ENCODE measurements at places on chromosomes 11 and 22. TPM values are rescaled to one million over a fixed set of nuclear protein-coding genes. Genes with fewer than 3 reads are reported as not detected.
A peak's percentile ranks its signal among the peaks of the same experiment; 100 is the strongest.

Gene MFRP
- total RNA-seq = 0.03 TPM

Gene CCDC73
- total RNA-seq = not detected

Gene LDHAL6A
- total RNA-seq = 0.59 TPM

GRCh38 chr11:56333156-56333555 lies 12.7 kb upstream of the OR8K1 start:
- H3K4me1 ChIP-seq = no peaks in the 10 kb centered on the region
- no peak overlapping the region for H3K27ac ChIP-seq
- H3K36me3 ChIP-seq = no peaks in the 10 kb centered on the region
- H3K27me3 ChIP-seq = no peaks in the 10 kb centered on the region

GRCh38 chr11:113487622-113488021 lies 12.4 kb upstream of the DRD2 start:
- H3K36me3 ChIP-seq = no peaks in the 10 kb centered on the region
- H3K27me3 ChIP-seq = no peaks in the 10 kb centered on the region
- DNase-seq = no peak
- no peaks in the 10 kb centered on the region for H3K4me1 ChIP-seq
- no peak overlapping the region for H3K4me3 ChIP-seq

DNA sequence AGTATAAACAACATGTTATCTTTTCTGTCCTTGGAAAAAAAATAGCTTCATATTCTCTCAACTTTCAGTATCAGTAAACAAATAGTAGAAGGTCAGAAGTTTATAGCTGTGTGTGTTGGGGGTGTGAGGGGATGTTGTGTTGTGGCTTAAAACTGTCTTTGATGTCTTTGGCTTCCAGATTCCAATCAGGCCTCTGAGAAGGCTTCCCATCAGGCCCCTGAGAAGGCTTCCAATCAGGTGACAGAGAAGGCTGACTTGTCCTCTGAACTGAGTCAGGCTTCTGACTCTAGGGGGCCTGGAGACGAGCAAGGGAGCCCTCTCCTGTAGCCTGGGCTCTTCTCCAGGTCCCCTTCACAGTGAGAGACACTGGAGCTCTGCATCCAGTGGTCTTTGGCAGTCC lies 9.3 kb downstream of the MTFP1 start:
- no peak overlapping the region for H3K27ac ChIP-seq
- no peak overlapping the region for H3K4me3 ChIP-seq

DNA sequence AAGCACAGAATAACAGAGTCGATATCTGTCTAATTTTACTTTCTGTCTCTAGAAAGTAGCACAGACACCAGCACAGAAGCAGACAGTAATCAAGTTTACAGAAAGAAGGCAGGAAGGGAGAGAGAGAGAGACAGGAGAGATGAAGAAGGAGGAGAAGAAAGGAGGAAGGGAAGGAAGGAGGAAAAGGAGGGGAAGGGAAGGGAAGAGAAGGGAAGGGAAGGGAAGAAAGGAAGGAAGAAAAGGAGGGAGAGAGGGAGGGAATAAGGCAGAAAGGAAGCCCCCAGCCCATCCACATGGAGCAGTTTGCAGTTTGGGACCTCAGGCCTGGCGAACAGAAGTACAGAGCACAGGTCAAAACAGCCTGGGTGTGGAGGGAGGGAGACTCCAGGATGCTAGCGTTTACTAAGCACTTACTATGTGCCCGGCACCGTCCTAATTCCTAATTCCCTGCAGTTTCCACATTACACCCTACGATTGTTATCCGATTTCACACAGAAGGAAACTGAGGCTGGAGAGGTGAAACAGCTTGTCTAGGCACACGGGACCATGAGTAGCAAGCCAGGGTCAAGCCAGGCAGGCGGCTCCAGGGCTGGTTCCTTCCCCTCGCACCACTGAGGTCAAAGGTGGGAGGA lies 46.0 kb upstream of the WNT7B start:
- no peaks in the 10 kb centered on the region for H3K36me3 ChIP-seq
- peaks cover 8% of the 10 kb centered on the region for H3K4me1 ChIP-seq
- no peak overlapping the region for H3K4me3 ChIP-seq
- H3K27ac ChIP-seq = no peak overlapping the region

- peak; percentile 59 for DNase-seq
- no peak overlapping the region for H3K4me3 ChIP-seq
- H3K27ac ChIP-seq = no peak overlapping the region
Measured at GRCh38 chr22:39219071-39220039, 25.4 kb downstream of the PDGFB start.

DNA sequence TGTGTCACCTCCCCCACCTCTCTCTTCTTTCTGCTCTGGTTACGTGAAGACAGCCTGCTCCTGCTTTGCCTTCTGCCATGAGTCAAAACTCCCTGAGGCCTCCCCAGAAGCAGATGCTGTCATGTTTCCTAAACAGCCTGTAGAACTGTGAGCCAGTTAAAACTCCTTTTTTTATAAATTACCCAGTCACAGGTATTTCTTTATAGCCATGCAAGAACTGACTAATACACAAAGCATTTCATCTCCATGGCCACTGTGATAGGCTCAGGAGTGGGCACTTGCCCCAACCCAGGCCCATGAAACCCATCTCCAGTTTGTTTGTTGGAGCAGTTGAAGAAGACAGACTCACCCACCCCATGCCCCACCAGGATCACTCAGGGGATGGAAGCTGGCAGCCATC lies 253.3 kb upstream of the ISX start:
- peaks cover 8% of the 10 kb centered on the region for H3K4me1 ChIP-seq
- 0 out of 2 replicates have a peak, but pooled peaks cover 4% of the 10 kb centered on the region for H3K36me3 ChIP-seq

All from GM23338 (cell line).